ENCODE measurements at places on chromosomes 16 and 17.

GRCh38 chr17:77033892-77034404 is 106.8 kb upstream of the SEC14L1 start:
- DNase-seq, result no peak

GRCh38 chr17:49516180-49516579 is 21.1 kb downstream of the NGFR start:
- no peak for DNase-seq

- DNase-seq, result no peak
Measured at GRCh38 chr17:36943250-36944191, 5.2 kb upstream of the AATF start.

DNA sequence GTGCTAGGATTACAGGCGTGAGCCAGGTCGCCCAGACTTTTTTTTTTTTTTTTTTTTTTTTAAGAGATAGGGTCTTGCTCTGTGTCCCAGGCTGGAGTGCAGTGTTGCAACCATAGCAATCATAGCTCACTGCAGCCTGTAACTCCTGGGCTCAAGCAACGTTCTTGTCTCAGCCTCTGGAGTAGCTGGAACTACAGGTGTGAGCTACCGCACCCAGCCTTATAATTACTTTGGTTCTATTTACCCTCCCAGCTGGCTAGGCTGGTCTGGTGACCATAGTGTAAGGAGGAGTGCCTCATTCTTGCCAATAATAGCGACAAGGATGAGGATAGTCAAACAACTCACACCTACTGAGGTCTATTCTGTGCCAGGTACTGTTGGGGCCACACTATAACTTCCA is 39.6 kb upstream of the USP7 start:
- no peak for DNase-seq

DNA sequence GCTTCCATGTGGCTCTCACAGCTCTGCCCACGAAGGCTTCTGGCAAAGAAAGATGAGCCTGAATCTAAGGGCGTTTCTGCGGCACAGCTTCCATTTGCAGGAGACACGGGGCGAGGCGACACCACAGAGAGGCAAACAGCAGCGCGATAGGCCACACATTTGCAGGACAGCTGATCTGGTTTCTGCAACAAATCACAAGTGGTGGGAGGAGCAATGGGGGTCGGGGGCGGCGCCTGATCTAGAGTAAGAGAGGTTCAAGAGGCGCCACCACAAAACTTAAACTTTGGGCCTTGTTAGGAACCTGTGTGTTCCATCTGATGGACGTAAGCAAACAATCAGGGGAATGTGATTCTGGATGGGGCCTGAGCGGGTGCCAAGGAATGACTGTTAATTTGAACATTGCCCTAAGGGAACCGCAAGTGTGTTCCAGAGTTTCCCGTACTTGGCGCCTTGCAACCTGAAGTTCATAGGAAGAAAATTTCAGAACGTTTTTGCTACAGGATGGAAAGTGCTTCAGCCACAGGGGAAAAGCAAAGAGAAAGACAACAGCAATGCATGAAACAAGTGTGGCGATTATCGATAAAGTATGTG is 18.9 kb upstream of the ENPP7 start:
- DNase-seq, result no peak

- no peak for DNase-seq
Measured at GRCh38 chr17:42117397-42118125, 3.6 kb downstream of the KAT2A start.

DNA sequence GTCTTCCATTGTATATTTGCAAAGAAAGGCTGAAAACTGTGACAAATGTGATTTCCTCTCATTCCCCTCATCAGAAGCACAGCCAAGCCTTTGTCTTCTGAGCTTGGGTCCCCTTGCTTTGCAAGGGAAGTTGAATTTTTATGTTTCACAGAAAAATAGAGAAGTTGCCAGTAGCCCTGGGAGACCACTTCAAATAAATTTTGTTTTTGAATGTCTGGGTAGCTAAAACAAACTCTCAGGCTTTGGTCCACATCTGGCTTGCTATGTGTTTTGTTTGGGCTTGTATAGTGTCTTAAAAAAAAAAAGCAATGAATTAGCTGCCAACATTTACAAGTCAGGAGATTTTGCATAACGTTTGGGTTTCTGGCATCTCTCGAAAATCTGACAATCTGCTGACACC is 24.1 kb downstream of the PIK3R6 start:
- no peak for DNase-seq
